ENCODE measurements at places on chromosomes 1 and 21.

GRCh38 chr1:150609732-150610131 is 19.7 kb downstream of the ENSA start:
- no peak for DNase-seq

DNA sequence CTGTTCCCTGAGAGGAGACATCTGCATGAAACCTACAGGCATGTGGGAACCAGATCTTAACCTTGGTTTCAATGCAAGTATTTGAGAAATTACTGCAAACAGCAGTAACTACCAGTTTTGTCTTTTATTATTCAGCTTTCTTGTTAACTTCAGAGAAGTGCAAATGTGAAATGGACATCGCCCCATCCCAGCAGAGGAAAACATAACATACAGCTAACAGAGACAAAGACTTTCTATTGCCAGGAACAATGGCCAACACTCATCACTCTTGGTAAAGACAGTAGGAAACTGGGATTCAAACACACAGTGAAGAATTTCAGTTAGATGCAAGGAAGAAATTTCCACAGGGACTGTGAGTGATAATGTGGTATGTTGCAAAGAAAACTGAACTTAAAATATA is 115.1 kb downstream of the SLC30A10 start:
- DNase-seq: no peak

DNA sequence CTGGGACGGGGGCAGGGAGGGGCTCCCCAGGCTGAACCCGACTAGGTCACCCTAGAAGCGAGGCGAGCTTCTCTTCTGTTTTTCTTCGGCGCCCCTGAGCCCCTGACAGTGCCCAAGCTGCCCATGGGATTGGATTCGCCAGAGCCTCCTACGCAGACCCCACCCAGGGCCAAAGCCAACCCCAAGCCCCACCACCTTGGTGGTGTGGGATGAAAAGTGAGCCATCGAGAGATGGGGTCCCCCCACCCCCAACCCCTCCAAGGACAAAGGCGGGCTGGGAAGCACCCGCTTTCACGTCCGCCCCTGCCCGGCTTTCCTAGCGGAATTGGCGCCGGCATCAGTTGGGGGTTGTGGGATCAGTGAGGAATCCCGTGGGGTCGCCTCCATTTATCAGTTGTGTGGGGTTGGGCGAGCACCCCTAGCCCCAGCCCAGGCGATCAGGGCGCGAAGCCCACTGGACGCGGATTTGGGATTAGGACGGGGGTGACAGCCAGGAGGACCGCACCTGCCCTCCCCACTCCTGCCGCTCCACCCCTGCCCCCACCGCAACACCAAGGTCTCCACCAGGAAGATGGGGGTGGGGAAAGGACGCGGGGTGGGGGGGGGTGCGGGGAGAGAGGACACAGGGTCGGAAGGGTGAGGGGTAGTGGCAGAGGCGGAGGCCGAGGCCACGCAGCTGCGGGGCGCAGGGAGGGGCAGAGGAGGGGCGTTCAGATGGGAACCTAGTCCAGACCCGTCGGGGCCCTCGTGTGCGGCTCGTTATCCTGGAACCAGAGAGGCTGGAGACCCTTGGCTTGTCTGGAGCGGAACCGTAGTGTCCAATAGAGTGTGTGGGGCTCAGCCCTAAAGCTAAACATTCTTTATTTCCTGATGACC is 4.4 kb downstream of the TSPEAR start:
- no peak for DNase-seq

GRCh38 chr1:57835620-57836019 is 411.8 kb upstream of the DAB1 start:
- DNase-seq: no peak

- DNase-seq: no peak
Observed at GRCh38 chr1:193221651-193222050, 35.2 kb upstream of the B3GALT2 start.

DNA sequence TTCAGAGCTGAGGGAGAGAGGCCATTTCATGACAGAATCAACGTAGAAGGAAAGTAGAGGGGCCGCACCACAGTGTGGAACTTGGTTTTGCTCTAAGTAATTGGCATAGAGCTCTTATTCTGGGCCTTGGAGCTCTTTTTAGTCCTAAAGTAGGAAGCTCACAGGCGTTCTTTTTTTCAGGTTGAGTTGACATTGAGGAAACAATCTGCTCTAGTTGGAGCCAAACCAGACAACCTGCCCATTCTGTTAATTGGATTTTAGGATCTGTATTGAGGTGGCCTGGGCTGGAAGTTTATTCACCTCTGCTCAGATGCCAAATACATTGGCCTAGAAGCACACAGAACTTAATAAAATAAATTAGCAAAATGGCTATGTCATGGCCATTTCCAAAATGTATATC is 1093.9 kb downstream of the ADGRL2 start:
- DNase-seq: no peak

DNA sequence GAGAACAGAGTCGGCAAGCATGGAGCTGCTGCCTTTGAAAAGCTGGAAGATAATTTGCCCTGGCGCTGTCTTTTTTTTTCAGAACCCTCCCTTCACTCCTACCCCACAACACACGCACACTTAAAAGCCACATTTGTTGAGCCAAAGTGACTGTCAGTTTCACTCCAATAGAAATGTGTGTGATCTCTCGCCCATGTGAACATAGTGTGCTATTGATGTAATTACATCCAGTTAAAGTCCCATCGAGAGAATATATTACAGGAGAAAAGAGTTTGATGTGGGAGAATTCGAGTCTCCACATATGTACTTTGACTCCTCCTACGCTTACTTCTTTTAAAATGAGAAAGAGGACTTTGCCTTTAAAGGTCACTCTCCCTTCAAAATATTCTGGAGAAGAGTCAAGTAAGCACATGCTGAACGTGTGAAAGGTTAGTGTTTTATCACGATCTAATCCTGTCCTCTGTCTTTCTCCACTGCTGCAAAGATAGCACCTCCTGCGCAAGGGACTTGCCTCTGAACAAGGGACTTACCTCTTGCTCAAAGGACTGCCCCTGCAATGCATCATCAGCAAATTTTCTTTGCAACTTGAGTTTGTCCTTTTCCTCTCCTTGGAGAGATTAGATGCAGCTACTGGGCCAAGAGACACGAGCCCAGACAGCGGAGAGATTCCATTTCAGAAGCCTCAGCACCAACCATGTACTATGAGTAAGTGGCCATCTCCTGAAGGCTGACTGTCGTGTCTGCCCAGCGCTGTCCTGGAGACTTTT is 613.9 kb downstream of the PTPRU start:
- DNase-seq: no peak

DNA sequence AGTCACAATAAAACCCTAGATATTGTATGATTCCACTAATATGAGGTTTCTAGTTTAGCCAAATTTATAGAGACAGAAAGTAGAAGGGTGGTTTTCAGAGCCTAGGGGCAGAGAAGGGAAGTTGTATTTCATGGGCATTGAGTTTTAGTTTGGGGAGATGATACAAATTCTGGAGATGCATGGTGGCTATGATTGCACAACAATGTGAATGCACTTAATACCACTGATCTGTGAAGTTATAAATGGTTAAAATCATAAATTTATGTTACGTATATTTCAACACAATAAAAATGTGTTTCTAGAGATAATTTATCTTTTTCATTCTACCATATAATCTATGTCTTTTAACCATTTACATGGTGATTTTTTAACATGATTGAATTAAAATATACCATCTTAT is 779.3 kb upstream of the BRINP3 start:
- no peak for DNase-seq

- DNase-seq: no peak
Observed at GRCh38 chr1:186420923-186421322, 40.0 kb downstream of the PDC start.

DNA sequence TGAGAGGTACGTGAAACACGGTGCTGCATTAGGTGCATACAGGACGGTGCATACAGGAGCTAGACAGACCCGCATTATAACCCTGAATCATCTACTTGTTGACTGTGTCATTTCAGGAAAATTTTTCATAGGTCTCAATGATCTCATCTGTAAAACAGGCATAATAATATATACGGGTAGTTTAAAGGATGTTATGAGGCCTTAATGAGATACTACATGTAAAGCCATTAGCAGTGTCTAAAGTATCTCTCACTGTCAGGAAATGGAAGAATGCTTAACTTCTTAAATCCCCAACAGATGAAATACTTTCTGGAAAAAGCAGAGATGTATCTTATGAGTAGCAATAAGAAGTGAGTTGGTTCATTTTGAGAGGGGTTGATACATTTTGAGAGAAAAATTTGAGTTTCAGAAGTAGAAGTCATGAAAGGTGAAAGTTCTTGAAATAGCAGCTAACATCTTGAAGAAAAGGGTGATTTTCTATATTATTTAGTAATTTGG is 669.6 kb downstream of the PTPRC start:
- no peak for DNase-seq

DNA sequence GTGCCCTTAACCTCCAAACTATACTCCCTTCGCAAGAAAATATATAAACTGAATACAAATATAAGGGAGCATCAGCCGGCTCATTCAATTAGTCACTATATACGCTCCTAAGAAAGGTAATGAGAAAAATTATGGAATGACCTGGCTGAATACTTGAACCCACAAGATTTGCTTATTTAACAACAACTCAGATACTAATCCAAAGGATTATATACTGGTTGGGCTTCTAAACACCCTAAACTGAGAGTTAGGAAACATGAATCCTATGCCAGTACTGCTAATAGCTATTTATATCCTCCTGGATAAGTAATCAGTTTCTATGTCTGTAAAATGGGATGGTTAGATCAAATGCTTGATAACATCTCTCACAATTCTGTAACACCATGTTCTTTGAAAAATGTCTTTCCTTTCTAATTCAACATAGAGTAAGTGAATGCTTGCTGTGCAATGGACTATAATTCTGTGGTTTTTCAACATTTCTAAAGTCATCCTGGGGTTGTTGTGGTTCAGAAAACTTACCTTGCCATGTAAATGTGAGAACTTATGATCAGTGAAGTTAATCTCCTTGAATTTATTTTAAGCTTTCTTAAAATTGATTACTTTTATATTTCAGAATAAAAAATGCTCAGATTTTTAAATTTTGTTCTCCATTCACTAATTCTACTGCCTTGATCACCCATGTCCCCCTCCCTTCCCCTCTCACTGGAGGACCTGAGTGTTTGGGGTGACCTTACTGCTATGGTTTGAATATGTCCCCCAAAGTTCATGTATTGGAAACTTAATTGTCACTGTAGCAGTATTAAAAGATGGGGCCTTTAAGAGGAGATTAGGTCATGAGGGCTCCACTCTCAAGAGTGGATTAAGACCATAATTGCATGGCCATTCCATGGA is 14.5 kb downstream of the DUSP10 start:
- DNase-seq: no peak

GRCh38 chr1:180167021-180167701 is 12.5 kb downstream of the QSOX1 start:
- no peak for DNase-seq

DNA sequence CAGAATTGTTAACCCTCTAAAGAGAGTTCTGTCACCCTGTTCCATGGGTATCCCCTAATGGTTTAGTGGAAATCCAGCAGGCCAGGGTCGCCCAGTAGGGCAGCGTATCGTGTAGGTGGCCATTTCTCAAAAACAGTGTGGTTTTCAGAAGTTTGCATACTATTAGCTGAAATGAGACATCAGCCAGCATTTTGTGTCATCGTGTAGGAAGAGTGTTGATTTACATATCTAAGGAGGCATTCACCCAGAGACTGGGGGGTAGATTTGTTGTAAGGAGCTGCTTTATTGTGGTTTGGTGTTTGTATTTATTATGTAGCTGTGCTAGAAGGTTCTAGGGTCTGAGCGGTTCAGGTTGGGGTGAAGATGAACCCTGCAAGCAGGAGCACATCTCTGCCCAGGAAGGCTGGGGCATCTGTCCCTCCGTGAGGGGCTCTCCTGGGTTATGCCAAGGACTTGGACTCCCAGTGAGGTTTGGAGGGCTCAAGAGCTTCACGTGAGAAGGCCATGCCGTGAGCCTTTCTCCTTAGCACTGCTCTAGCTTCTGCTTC is 174.4 kb downstream of the PGBD5 start:
- no peak for DNase-seq

DNA sequence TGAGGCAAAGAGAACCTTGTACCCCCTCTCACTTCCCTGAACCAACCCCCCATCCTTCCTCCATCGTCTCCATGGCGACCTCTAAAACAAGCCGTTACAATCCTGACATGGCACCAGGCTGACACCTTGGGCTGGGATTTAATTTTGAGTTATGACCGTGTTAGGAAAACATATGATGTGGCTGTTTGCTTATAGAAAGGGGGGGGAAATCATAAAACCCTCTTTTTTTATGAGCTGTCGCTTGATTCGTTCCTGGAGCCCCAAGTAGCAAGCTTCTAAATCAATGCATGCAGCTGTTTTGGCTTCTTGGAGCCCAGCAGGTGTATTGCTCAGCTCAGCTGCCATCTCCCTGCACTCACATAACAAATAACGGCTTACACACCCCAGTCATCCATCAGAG is 301.2 kb upstream of the SPAG17 start:
- DNase-seq: no peak

GRCh38 chr1:226403201-226404034 is 4.5 kb downstream of the PARP1 start:
- no peak for DNase-seq

GRCh38 chr1:234659538-234659937 is 49.6 kb upstream of the IRF2BP2 start:
- DNase-seq: no peak

- no peak for DNase-seq
Observed at GRCh38 chr1:119686661-119687060, 25.1 kb upstream of the PHGDH start.

- no peak for DNase-seq
Observed at GRCh38 chr1:189185097-189185496, 1292.6 kb downstream of the BRINP3 start.

- no peak for DNase-seq
Observed at GRCh38 chr1:41328001-41328615, 33.1 kb upstream of the FOXO6 start.

- DNase-seq: no peak
Observed at GRCh38 chr21:46634966-46635323, 529 bp upstream of the PRMT2 start.

- DNase-seq: no peak
Observed at GRCh38 chr21:31505975-31506374, 153.5 kb upstream of the SOD1 start.

- DNase-seq: no peak
Observed at GRCh38 chr1:39842030-39842678, 41.1 kb downstream of the TRIT1 start.

DNA sequence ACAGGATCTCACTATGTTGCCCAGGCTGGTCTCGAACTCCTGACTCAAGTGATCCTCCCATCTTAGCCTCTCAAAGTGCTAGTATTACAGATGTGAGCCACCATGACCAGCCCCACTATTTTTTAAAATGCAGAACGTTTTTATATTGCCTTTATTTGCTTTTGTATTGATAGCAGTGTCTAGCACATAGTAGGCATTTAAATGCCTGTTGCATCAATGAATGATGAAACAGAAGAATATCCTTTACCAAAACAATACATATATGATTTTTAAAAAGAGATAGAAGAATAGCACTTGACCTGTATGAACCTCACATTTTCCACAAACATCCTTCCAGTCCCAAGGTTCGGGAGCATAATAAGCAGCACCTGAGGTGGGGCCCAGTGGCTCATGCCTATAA is 16.5 kb upstream of the FRRS1 start:
- no peak for DNase-seq
